T-helper 2 cell (primary cell): ENCODE measurements at places on chromosomes 1 and 21.

DNA sequence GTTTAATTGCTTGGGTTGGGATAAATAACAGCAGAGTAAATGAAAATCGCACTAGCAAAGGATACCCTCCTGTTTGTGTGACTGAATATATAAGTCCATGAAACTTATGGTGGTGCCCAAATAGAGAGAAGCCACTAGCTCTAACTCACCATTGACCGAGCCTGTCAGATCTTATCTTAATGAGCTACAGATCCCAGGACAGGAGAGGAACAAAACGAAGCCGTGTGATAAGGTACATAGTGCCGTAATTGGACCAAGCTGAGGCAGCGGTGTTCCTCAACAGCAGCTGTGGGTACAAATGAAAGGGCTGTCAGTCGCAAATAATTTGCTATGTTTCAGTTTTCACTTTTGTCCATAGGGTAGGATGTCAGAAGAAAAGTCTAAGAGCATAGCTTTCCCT lies 276.1 kb downstream of the PTBP2 start:
- DNase-seq = no peak

GRCh38 chr1:145758116-145758515 lies 38.8 kb downstream of the CD160 start:
- DNase-seq = no peak

- no peak for DNase-seq
These were observed 6.6 kb upstream of the MIIP start for GRCh38 chr1:12012560-12013316.

DNA sequence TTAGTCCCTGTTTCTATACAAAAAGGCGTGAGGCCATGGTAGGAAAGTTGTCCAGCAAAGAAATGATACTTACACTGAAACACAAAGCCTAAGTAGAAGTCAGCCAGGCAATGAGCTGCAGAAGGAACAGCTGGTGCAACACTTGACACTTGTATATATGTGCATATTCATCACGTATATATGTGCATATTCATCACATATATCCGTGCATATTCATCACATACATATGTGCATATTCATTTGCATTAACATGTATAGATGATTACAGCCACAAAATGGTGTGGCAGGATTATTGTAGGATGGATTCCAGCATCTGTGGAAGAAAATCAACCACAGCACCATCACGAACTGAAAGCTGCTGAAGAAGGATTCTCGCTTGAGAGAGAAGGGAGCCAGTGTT lies 189.0 kb upstream of the RGS18 start:
- no peak for DNase-seq

- no peak for DNase-seq
These were observed 148.9 kb downstream of the CASZ1 start for GRCh38 chr1:10647414-10648170.
